ENCODE measurements at places on chromosomes 3 and 15.

DNA sequence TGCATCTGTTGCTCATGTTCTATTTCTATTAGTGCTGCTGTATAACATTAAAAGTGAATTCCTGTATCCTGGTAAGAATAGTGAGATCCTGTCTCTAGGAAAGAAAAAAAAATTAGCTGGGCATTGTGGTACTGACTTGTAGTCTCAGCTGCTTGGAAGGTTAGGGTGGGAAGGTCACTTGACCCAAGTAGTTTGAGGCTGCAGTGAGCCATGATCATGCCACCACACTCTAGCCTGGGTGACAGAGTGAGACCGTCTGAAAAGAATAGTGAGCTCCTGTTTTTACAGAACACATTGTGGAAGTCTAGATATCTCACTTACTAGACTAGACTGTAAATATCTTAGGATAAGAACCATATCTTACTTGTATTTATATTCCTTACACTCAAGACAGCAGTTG, 4.6 kb downstream of the ATP11B start:
- no peak for DNase-seq

- DNase-seq, result no peak
These were observed 54.5 kb downstream of the SATB1 start for GRCh38 chr3:18370672-18371071.

DNA sequence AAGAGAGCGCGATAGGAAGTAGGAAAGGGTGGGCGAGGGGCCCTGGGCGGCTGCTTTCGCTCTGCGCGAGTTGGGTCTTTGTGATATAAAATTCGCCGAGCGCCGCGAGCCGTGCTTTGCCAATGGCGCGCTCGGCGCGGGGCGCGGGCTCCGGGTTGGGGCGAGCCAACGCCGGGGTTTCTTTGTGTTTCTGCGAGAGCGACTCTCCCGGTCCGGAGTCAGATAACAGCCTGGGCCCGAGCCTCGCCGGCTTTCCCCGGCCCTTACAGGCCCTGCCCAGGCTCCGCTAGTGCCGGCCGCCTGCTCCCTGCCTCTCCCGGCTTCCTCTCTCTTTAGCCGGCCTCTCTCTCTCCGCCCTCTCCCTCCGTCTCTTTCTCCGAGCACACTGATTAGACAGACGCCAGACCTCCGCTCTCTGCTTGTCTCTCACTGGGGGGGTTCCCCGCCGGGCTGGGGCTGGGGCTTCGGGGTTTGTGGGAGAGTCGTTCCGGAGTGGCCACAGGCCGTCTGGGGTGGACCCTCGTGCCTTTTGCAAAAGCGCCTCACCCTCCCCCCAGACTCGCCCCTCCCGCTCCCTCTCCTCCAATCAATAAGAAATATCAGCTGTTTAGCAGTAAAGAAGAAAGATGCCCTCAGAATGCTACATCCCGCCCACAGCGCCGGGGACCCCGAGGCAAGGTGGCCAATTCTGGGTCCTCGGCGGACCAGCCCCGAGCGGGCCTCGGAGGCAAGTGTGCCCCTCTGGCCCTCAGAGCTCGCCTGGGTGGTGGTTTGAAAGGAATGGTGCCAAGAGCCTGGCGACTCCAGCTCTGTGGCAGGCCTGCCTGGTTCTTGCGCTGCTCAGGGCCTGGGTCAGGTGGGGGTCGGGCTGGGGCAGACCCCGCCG, 2.9 kb downstream of the NR2F2 start:
- no peak for DNase-seq

DNA sequence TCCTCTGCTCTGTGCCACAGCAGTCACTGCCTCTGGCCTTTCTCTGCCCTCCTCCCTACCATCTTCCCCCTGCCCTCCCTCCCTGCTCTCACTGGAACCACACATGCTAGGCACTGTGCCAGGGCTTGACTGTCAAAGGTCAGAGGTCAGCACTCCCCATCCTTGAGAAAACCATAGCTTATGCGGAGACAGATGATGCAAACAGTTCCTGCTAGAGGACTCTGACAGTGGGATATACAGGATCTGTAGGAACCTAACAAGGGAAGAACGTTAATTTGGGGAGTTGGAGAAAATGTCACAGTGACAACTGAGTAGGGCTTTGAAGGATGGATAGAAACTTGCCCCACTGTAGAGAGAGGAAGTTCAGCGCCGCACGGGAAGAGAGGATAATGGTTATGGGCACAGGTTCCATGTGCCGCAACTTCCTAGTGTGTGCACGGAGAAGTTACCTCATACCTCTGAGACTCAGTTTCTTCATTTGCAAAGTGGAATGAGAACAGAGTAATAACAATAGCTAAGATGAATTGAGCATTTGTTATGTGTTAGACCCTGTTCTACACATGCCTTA, 29.3 kb upstream of the XYLB start:
- no peak for DNase-seq

DNA sequence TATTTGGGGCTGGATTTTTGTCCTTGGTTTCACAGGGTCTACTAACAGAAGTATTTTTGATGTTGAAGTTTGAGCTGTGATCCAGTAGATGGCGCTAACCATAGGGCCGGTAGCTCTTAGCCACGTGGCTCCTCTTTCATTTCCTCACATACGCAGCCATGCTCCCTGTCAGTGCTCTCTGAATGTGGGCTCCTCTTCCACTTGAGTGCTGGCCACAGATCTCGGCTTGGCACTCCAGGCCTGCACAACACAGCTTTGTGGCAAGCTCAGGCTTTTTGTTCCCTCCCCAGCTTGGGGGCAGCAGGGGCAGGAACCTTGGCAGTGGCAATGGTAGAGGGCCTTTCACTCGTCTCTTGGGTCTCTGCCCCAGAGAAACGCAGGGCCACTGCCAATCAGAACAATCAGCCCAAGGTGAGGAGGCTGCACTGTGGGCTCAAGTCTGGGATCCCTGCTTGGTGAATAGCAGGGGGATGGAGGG, 18.6 kb upstream of the DNAAF4 start:
- DNase-seq, result peak; percentile 66

DNA sequence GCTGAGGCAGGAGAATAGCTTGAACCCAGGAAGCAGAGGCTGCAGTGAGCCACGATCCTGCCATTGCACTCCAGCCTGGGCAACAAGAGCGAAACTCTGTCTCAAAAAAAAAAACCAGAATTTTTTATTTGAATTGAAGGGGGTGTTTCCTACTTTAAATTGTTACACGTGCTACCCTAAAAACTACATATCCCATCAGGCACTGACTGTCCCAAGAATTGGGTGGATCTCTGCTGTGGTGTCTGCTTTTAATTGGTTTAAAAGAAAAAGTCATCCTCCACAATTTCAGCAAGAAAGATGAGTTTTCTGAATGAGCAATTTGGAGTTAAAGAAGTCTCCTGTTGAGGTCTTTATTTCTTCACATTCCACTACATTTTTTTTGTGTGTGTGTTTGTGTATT, 2.1 kb downstream of the PDIA3 start:
- DNase-seq, result peak; percentile 59

- peak; percentile 61 for DNase-seq
These were observed at the start of gene CCR8 for GRCh38 chr3:39329493-39329892. TSS of gene CCR8 (plus strand) at chr3:39329709. CDS start at chr3:39332332, 2,623 bp downstream.

DNA sequence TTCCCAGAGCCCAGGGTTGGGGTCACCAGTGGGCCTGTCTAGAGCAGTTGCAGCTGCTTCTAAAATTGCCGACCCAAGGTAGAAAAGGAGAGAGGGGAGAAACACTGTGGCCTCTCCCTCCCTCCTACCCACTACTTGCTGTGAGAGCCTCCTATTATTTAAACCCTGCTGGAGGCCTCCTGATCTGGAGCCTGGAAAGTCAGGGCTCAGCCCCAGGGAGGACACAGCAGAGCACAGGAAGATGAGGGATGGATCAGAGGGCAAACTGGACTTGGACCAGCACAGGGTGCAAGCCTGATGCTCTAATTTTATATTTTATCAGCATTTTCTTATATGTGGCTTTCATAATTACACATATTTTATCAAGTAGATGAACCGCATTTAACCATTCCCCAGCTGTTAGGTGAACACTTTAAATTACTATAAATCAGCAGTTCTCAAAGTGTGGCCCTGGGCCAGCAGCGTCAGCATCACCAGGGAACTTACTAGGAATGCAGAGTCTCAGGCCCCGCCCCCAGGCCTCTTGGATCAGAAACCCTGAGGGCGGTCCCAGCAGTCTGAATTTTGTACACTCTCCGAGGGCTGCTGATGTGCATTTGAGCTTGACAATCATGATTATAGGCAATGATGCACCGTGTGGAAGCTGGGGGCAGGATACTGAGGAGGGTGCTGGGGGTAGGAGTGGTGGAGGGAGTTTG, 26.7 kb downstream of the SMAD3 start:
- DNase-seq, result no peak

DNA sequence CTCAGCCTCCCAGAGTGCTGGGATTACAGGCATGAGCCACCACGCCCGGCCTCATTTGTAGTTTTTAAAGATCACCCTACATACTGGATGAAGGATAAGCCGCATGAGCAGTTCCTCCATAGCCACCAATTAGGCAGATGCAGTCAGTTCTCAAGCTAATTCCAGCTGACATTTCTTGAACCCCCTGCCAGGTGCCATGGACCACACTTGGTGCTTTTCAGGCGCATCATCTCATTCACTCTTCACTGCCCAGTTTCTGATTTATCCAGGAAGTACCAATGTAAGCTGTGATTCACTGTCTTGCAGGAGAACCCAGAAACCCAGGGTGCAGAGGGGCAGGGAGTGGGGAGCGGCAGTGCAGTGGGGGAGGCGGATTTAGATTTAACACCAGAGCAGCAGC, 56.5 kb upstream of the RASA2 start:
- no peak for DNase-seq

GRCh38 chr15:81955382-81956062, 90.3 kb downstream of the MEX3B start:
- DNase-seq, result no peak

DNA sequence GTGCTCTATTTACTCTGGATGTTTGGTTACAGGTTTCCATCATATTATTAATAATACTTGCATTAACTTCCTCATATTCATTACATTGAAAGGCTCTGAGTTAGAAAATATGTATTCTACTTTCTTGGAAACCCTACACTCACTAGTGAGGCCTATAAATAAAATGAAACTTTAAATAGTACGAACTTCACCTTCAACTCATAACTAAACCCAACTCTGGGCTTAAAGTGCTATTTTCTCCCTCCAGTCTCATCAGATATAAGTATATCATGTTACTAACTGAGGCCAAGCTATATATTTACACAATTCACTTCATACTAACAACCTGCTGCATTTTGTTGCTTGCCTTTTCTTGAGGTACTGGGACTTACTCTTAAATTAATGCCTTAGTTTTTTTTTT, 306.7 kb downstream of the TIGIT start:
- no peak for DNase-seq

- no peak for DNase-seq
These were observed 102.3 kb downstream of the TFDP2 start for GRCh38 chr3:142047021-142047369.

- no peak for DNase-seq
These were observed 139.4 kb upstream of the TSC22D2 start for GRCh38 chr3:150268426-150269391.

- DNase-seq, result no peak
These were observed 48.9 kb upstream of the MBNL1 start for GRCh38 chr3:152219769-152220255.

DNA sequence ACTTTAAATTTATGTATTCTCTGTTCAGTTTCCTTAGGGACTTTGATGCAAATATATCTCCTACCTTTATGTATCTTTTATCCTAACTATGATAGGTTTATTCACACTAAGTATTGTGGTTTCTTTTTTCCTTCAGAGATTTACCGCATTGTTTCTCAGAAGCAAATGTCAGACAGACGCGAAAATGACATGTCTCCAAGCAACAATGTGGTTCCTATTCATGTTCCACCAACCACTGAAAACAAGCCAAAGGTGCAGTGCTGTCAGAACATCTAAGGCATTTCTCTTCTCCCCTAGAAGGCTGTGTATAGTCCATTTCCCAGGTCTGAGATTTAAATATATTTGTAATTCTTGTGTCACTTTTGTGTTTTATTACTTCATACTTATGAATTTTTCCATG, 18.3 kb downstream of the RAB11A start:
- no peak for DNase-seq

GRCh38 chr15:96046620-96047240, 283.8 kb upstream of the NR2F2 start:
- no peak for DNase-seq

- DNase-seq, result no peak
These were observed 18.1 kb downstream of the ANXA2 start for GRCh38 chr15:60379525-60380274.

DNA sequence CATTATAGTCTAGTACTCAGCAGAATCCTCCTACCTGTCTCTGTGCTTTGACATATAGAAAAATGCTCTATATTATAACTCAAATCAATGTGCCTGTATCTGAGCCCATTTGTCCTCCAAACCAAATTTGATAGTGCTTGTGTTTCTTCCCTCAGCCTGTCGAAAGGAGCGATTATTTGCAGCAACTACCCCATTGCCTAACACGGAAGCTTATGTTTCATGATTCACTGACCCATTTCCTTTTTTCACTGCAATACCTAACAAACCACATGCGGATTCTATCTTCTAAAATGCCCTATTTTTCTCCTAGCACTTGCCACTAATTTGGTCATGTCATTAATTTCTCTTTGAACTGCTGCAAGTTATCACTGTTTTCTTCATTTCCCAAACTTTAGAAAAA, 1220.6 kb upstream of the CADM2 start:
- no peak for DNase-seq

DNA sequence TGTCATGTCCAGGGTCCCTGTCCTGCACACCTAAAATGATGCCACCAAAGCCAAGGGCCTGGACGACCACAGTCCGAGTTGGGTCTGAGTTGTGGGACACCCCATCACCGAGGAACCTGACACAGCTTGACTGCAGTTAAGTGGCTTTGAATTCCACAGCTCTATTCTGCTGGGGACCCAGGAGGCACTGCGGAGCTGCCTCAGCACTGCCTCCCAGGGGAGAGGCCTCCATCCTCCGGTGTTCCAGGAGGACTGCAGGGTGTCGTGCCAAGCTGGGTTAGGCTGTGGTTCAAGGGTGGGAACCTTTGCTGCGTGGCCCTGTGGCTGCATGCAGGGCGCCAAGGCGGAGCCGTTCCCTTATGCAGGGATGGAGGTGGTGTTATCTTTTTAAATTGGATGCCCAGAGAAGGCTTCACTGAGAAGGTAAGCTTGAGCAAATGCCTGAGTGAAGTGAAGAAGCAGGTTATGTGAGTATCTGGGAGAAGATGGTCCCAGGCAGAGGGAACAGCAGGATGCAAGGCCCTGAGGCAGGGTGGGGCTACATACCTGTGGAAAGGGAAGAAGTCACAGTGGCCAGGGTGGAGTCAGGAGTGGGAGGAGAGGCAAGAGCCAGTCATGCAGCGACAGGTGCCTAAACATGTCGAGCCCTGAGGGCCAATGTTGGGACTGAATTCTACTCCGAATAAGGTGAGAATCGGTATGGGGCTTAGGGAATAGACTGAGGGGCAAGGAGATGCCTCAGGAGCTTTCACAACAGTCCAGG, 144.8 kb downstream of the TPRA1 start:
- DNase-seq, result no peak

GRCh38 chr15:92651877-92652575, 3.5 kb downstream of the FAM174B start:
- DNase-seq, result no peak

DNA sequence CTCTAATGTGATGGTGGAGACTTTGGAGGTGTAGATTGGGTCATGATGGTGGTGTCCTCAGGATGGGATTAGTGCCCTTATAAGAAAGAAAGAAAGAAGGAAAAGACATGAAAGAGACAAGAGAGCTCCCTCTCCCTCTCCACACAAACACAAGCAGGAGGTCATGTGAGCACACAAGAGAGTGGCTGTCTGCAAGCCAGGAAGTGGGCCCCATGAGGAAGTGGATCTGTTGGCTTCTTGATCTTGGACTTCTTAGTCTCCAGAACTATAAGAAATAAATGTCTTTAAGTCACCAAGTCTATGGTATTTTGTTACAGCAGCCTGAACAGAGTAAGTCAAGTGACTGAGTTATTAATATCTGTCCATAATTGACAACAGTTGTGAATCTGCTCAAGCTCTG, 17.1 kb downstream of the IQCB1 start:
- DNase-seq, result no peak
